Osteocyte (in vitro differentiated cells): ENCODE measurements at places on chromosomes 2 and 18. TPM values are rescaled to one million over a fixed set of nuclear protein-coding genes. Genes with fewer than 3 reads are reported as not detected.
A peak's percentile ranks its signal among the peaks of the same experiment; 100 is the strongest.

GRCh38 chr2:160803881-160804280 is 310.3 kb upstream of the RBMS1 start:
- no peaks in the 10 kb centered on the region for H3K36me3 ChIP-seq
- no peaks in the 10 kb centered on the region for H3K27me3 ChIP-seq
- no peak overlapping the region for H3K4me3 ChIP-seq
- no peak overlapping the region for H3K27ac ChIP-seq
- DNase-seq = no peak

- no peak for DNase-seq
- H3K4me1 ChIP-seq = peaks cover 55% of the 10 kb centered on the region
- no peaks in the 10 kb centered on the region for H3K27me3 ChIP-seq
- H3K36me3 ChIP-seq = peaks cover 2% of the 10 kb centered on the region
These were observed 76.8 kb downstream of the ALPK2 start for GRCh38 chr18:58552057-58552461.

The THSD7B gene
- 0.37 TPM in 1 of 2 replicates, not detected in the other for total RNA-seq

The REG3G gene
- not detected in 2 replicates for total RNA-seq

GRCh38 chr18:1408376-1408775 is 503.7 kb downstream of the ADCYAP1 start:
- H3K27me3 ChIP-seq = no peaks in the 10 kb centered on the region
- H3K4me1 ChIP-seq = no peaks in the 10 kb centered on the region
- H3K4me3 ChIP-seq = no peak overlapping the region
- no peak overlapping the region for H3K27ac ChIP-seq

GRCh38 chr2:128726236-128726635 is 407.6 kb upstream of the HS6ST1 start:
- H3K27me3 ChIP-seq = no peaks in the 10 kb centered on the region
- no peak overlapping the region for H3K27ac ChIP-seq
- no peaks in the 10 kb centered on the region for H3K36me3 ChIP-seq
- no peak overlapping the region for H3K4me3 ChIP-seq

DNA sequence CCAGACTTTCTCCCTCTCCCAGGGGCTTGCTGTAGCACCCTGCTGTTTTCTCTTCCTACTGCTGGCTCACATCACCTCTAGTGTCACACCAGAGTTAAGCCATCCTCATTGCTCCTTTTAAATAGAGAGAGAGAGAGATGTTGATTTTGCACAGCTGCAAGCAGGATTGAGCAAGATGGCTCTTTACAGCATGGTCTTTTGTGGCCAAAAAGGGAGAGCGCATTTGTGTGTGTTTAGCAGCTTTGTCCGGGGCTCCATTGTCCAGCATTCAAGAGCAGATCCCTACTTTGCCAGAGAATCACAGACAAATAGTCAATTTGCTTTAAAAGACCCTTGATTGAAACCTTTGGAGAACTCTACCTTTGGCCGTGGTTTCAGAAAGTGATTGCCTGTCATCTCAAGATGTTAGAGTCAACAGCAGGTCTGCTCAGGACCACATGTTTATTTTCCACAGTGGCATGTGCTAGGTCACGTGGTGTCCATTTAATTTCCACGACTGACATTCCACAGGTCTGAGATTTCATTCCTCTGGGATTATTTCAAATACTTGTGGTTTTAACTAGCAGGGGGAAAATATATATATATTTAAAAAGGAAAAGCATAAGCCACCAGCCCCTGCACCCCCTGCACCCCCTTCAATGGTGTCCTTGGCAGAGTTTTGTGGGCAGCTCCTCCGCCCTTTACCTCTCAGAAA is 359.9 kb upstream of the SLC14A2 start:
- no peak overlapping the region for H3K4me3 ChIP-seq
- no peaks in the 10 kb centered on the region for H3K27me3 ChIP-seq
- peak overlapping the region; percentile 87 for H3K27ac ChIP-seq
- H3K4me1 ChIP-seq = peaks cover 60% of the 10 kb centered on the region

The REEP1 gene
- 0.16 TPM in 1 of 2 replicates, not detected in the other for total RNA-seq

The ZNF397 gene
- 23.9 and 24.5 TPM in 2 replicates for total RNA-seq

GRCh38 chr2:150889141-150889540 is 372.5 kb downstream of the RBM43 start:
- no peaks in the 10 kb centered on the region for H3K27me3 ChIP-seq
- no peak overlapping the region for H3K4me3 ChIP-seq
- no peak overlapping the region for H3K27ac ChIP-seq
- H3K36me3 ChIP-seq = no peaks in the 10 kb centered on the region
- DNase-seq = no peak
- H3K4me1 ChIP-seq = peaks cover 1% of the 10 kb centered on the region
